ENCODE measurements at places on chromosomes 13 and 19. TPM values are rescaled to one million over a fixed set of nuclear protein-coding genes. Genes with fewer than 3 reads are reported as not detected.

The ZIM2 gene
- not detected for total RNA-seq

The EEF2 gene
- total RNA-seq: 2,780 TPM

The ZNF793 gene
- total RNA-seq: 0.78 TPM

- DNase-seq: no peak
Measured at GRCh38 chr13:98510156-98510509, 66.8 kb downstream of the STK24 start.

DNA sequence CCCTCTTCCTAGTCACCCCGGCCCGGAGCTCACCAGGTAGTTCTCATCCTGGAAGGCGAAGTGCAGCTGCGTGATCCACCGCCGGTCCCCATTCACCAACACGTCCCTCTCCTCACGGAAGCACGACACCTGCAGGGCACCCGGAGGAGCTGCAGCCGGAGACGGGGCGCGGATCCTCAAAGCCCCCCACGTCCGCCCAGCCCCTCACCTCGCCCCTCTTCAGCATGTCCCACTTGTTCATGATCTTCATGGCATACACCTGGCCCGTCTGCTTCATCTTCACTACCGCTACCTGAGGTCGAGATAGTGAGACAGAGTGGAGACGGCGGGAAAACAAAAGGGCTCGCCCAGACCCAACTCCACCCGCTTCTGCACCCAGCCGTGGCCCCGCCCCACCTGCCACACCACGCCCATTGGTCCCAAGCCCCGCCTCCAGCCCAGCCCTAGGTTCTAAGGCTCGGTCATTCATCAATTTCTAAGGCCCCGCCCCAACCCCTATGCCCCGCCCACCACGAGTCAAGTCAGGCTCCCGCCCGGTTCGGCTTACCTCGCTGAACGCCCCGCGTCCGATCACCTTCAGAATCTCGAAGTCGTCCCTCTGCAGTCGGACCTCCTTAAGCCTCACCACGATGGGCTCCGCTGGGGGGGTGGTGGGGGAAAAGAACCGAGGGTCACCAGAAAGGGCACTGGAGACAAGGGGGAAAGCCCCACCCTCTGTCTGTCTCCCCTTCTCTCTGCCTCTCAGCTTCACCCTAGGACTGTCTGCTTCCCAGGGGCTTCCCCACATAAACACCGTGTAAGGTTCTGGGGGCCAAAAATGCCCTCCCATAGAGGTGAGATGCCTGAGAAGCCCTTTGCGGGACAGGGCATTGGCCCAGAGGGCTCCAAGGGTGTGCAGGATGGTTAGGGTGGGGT, 2.8 kb downstream of the DMPK start:
- DNase-seq: no peak

- DNase-seq: no peak
Measured at GRCh38 chr19:12913011-12913561, 6.0 kb downstream of the SYCE2 start.

- no peak for DNase-seq
Measured at GRCh38 chr19:35119091-35119490, 3.5 kb downstream of the FXYD3 start.

- no peak for DNase-seq
Measured at GRCh38 chr19:37909661-37910199, 2.7 kb downstream of the SIPA1L3 start.

DNA sequence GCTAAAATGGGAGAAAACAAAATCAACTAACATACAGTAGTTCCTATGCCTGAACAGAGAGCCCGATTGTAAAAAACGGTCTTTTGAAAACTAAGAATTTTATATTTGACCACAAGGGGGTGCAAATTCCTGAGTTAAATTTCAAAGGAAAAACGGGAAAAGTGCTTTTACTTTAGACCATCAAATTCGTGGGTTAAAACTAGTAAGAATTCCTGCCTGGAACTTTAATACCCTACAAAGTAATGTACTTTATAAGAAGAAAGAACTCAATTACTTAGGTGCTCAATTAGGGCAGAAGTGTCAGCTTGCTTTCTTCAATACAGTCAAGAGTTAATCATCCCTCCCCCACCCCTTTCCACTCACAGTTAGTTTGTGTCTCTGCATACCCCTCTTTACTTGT, 69.8 kb downstream of the KCNRG start:
- DNase-seq: peak; percentile 45

DNA sequence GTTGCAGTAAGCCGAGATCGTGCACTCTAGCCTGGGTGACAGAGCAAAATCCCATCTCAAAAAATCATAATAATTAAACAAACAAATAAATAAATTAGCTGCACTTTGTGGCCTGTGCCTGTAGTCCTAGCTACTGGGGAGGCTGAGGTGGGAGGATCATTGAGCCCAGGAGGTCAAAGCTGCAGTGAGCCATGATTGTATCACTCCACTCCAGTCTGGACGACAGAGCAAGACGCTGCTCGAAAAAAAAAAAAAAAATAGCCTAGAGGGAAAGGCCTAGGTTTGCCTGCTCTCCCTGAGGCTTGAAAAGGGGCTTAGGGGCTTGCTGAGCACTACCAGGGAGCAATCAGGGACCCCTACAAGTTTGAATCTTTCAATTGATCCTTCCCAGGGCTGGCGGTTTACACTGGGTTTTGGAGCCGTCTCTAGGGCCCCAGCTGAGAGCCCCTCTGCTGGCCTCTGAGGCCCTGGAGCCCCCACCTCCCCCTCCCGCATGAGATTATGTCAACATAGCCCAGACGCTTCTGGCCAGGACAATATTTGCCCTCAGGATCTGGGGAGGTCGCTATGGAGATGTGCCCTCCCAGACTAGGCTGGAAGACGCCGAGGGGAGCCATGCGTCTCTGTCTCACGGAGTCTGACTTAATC, 10.4 kb upstream of the GIPR start:
- DNase-seq: no peak

DNA sequence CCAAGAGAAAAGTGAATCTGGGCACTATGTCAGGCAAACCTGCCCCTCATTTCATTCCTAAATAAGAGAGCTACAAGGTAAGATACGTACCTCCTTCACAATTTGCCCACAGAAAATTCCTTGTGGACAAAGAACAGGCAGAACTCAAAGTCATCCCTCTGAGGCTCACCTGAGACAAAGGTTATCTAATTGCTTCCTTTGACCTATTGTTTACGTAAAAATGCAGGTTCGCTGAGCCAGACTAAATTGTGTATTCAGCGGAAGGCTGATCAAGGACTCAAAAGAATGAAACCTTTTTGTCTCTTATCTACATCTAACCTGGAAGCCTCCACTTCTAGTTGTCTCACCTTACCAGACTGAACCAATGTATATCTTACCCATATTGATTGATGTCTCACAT, 213.3 kb downstream of the POSTN start:
- no peak for DNase-seq

DNA sequence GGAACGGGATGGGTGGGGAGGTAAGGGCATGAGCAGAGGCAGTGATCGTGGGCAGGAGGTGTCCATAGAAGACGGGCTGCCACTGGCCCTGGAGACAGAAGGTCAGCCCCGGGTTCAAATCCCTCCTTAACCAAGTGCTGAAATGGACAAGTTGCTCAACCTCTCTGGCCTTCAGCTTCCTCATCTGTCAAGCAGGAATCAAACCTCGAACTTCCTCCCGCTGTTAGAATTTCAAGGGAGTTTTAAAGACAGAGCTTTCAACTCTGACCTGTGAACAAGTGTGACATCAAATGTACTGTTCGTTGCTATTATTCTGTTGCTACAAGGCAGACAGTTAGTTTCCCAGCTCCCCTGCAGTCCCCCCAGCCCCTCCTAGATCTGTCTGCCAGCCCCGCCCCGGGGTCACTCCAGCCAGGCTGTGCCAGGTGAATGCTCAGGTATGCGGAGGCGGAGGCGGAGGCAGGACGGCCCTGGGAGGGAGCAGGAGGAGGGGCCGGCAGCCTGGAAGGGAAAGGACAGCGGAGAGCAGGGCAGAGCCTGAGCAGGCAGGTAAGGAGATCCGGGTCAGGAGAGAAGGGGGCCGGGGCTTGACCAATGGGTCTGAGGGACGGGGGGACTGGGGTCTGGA, at the start of gene EPS8L1:
Gene EPS8L1, plus strand, starts transcription at position 499 of the 628 bp plus-strand sequence. CDS start 576 bp downstream, outside the sequence.
- no peak for DNase-seq

DNA sequence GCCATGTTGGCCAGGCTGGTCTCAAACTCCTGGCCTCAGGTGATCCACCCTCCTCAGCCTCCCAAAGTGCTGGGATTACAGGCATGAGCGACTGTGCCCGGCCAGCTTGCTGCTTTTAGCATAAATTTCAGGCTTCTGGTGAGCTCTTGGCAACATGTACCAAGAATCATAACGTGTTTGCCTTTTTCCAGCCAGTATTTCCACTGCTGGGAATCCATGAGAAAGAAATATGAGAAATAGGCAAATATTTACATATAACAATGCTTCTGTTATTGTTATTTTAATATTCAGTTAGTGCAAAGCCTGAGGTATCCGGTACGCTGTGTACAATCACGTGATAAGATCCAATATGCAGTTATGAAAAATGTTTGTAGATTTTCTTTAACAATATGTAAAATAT, 29.2 kb upstream of the CERS4 start:
- no peak for DNase-seq

- no peak for DNase-seq
Measured at GRCh38 chr13:114155926-114156883, 22.9 kb upstream of the CFAP97D2 start.

GRCh38 chr19:46160233-46160775, 12.3 kb downstream of the IGFL2 start:
- DNase-seq: no peak

GRCh38 chr13:82294226-82294625, 1588.0 kb downstream of the SLITRK1 start:
- no peak for DNase-seq

DNA sequence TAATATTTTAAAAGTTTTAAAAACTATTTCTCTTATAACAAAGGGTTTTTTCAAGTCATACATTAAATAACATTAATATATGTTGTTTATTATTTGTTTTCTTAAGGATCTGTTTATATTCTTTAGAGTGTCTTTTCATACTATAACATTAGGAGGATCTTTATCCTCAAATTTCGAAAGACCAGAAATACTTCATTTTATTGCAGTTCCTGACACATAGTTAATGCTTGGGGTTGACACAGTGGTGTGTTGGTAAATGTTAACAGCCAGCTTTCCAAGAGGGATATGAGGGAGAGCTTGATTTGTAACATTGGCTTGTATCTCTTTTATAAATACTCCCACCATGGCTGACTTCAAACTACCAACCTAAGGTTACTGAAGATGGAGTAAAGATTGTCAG, 126.6 kb upstream of the KLF5 start:
- no peak for DNase-seq

DNA sequence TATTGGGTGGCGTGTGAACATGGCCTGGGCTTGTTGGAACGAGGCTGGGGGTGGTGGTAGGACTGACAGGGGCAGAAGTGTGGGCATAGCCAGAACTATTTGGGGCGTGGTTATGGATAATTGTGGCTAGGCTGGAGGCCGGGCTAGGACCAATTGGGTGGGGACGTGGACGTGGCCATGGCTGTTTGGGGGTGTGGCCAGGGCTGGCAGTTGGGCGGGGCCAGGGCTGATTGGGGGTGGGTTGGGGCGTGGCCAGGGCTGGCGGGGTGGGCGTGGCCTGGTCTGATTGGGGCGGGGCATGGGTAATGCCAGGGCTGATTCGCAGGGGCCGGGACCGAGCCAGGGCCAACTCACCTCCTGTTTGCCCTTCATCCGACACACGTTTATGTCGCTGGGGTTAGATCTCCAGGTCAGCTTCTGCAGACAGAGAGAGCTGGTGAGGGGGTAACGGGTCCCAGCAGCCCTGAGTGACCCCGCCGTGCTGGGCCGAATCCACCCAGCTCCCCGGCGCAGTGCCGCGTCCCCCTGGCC, 2.8 kb downstream of the SEMA6B start:
- peak; percentile 63 for DNase-seq

DNA sequence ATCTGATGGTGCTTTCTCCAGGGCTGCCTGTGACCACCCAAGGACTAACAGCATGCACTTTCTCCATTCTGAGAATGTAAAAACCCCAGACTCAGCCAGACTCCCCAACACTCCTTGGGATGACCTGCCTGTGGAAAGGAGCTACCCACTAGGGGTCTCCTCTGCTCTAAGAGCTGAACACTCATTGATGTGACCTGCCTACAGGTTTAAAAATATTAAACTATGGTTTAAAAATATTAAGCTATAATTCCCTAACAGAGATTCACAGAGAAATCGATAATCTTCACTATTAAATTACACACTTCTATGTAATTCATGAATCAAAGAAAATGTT, 696.2 kb upstream of the SLITRK5 start:
- DNase-seq: no peak

- DNase-seq: no peak
Measured at GRCh38 chr13:65913173-65913572, 1317.0 kb downstream of the PCDH9 start.
